ENCODE measurements at places on chromosomes 4 and X. TPM values are rescaled to one million over a fixed set of nuclear protein-coding genes. Genes with fewer than 3 reads are reported as not detected.

AGA gene
- 21.0 TPM for total RNA-seq

EVC2 gene
- total RNA-seq = 6.2 TPM

ANKRD37 gene
- 51.5 TPM for total RNA-seq

CXCL9 gene
- 3.4 TPM for total RNA-seq

ZBTB33 gene
- total RNA-seq = 14.4 TPM

IL21 gene
- 17.1 TPM for total RNA-seq

SRPX2 gene
- not detected for total RNA-seq

DNA sequence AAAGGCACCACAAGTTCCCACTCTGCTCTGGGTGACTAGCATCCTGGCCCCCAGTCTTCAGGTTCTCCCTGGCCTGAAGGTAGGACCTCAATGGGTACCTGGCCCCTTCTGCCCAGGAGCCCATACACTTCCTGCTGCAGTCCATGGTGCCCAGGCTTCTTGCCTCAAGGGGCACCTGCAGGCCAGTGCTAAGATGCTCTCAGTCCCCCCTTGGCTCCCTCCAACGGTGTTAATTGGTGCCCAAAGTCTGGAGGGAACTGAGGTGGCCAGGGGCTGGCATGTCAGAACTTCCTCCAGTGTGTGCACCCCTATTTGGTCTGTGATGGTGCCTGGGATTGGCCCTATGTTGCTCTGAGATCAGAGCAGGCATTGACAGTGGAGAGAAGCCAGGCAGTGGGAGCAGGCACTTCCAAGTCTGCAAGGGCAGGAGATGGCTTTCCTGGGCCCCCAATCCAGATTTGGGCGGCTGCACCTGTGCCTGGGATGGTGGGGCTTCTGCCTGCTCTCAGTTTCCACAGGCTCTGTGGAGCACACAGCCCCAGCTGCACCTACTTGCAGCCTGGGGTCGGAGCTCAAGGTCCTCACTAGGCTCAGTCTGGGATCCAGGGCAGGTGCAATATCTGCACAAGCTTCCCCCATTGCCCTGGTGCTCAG lies 301.6 kb downstream of the FAM47B start:
- no peak for ATAC-seq

- no peak for ATAC-seq
Measured at GRCh38 chrX:3815896-3816664, 102.6 kb upstream of the PRKX start.

- no peak for ATAC-seq
Measured at GRCh38 chr4:53489279-53489889, 101.9 kb downstream of the LNX1 start.

DNA sequence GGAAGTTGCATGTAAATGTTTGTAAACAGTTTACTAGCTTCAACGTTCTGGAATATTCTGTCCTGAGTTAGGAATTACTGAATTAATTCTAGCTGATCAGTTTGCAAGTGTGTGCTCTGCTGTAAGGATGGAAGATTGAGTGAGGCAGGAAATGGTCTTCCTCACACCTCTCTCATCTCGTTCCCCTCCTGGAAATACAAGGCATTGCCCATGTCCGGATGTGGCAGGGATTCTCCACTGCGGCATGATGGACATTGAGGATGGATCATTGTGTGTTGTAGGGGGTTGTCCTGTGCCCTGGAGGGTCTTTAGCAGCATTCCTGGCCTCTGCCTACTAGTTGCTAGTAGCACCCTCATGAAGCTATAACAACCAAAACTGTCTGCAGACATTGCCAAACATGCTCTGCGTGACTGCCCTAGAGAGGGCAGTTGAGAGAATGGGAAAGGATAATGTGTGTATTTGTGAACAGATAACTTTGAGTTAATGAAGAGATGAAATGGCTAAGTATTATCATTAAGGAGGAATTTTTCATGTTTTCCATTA lies 12.6 kb downstream of the CA5B start:
- peak; percentile 41 for ATAC-seq

DNA sequence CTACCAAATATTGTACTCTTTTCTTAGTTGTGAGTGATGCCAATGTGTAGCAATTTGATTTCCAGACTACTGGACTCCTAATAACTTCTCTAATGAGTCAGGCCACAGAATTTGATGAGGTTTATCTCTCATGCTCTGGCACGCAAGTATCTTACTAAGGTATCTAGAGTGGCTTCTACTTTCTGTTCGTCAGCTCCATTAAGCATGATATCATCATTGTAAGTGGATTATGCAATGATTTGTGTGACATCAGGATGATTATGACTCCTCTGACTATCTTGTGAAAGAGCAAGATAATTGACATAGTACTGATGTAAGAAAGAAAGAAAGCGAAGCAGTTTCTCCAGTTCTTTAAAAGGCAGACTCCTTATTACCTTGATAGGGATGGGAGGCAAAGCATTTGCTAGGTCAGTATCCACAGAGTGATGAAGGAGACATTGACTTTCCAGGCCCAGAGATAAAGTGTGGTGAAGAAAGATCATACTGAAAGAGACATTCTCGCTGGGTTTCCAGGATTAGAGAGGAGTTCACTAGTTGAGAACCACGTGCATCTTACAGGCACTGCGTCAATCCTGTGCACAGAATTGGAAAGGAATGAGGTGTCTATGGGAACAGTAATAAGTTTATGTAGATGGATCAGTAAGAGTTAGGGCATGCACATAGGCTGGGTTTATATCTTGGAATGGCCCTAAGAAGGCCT lies 161.9 kb upstream of the STK26 start:
- no peak for ATAC-seq

DNA sequence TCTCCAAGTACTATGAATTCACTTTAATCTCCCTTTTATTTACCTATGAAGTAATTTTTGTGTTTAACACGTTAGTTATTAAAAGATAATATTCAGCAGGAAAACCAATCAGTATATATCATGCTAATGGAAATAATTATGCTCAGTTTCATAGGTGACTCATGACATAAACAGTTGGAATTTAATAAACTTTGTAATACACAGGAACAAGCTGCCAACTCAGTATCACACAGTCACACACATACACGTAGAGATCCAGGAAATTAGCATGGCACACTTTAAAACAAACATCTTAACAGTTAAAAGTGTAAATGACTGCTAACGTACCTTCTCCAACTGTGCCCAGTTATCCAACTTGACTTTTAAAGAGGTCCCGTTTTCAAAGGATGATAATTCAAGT lies 2.3 kb downstream of the SPATA4 start:
- ATAC-seq = no peak

- ATAC-seq = no peak
Measured at GRCh38 chrX:69148946-69149345, 16.3 kb downstream of the PJA1 start.

- ATAC-seq = no peak
Measured at GRCh38 chr4:145546175-145546915, 64.7 kb downstream of the SMAD1 start.

GRCh38 chrX:72100824-72101351 lies 30.8 kb downstream of the RTL5 start:
- ATAC-seq = peak; percentile 84

DNA sequence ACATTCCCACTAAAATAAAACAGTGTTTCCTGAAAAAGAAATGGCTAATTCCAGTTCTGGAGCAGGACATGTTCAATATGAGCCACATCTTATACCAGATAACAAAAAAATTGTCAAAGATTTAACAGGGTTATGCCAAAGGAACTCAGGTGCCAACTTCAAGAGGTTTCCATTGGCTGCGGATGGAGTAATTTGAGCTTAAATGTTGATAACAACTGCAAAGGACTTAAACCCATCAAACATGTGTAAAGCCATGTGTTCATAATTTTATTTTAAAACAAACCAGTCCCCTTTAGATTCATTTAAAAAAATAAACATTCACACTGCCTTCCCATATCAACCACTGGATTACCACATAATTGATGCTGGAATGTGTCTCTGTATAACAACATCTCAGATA lies 156.4 kb upstream of the PCDH18 start:
- no peak for ATAC-seq

Data from activated T-helper 17 cell treated with anti-CD3 and anti-CD28 coated beads, Interleukin-2, amount 50 U/mL, for 72 hours (primary cell).